Activated naive CD4-positive, alpha-beta T cell treated with anti-CD3 and anti-CD28 coated beads for 36 hours (primary cell): ENCODE measurements at places on chromosomes 5 and 9.

DNA sequence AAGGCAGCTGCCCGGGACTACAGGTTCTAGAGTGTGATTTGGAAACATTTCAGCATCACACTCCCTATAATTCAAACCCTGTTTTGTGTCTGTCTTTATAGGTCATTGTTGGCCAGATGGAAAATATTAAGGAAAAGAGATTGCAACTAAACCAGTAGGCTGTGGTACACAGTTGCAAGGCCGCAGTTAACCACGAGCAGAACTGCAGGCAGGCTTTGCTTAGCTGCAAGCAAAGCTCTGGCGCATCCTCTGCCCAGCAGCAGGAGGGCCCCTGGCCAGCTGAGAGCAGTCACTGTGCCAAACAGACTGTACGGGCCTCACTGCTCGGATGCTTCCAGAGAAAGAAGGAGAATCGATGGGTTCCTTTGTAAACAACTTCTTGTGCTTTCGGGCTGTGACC is 204.5 kb downstream of the DENND1A start:
- DNase-seq, result no peak

DNA sequence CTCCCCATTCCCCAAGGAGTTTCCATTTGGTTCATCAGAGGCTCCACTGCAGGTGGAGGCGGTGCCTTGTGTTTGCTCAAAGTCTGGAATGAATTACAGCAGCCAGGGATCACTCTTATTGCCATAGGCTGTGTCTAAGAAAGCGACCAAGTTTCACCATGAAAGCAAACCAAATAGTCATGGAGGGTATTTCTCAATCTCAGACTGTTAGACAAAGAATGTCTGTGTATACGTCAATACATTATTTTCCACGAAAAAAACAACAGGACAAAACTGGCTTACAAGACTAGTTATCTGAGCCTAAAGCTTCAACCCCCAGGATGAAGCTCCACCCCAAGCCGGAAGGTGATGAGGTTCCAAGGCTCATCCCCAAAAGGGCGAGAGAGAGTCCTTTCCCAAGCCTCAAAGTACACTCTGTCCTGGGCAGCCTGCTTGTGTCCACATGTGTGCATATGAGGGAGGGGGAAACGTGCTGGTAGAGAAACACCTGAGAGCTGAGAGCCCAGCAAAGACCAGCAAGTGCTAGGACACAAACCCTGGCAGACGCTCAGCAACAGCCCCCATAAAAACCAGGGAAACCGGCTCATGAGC is 4.3 kb downstream of the B4GALT1 start:
- no peak for DNase-seq

- DNase-seq, result no peak
Measured at GRCh38 chr9:13437866-13438265, 158.4 kb upstream of the MPDZ start.

DNA sequence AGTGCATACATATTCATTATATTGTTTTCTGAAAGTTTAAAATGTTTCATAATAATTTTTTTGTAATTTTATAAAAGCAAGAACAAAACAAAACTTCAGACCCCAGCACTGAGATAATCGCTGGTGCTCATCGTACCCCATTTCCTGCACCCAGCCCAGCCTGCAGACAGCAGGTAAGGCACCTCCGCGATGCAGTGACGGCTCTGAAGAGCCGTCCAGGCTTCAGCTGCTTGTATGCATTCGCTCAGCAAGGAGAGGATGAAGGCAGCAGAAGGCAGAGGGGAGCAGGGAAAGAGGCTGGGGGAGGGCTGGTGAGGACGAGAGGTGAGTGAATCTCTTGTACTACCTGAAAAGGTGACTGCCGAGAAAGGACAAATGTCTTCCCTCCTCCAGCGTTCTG is 153.5 kb downstream of the TTLL11 start:
- DNase-seq, result no peak

GRCh38 chr5:122141751-122142150 is 12.4 kb downstream of the ZNF474 start:
- DNase-seq, result no peak
